ENCODE measurements at places on chromosomes 16 and 17.
A peak's percentile ranks its signal among the peaks of the same experiment; 100 is the strongest.

DNA sequence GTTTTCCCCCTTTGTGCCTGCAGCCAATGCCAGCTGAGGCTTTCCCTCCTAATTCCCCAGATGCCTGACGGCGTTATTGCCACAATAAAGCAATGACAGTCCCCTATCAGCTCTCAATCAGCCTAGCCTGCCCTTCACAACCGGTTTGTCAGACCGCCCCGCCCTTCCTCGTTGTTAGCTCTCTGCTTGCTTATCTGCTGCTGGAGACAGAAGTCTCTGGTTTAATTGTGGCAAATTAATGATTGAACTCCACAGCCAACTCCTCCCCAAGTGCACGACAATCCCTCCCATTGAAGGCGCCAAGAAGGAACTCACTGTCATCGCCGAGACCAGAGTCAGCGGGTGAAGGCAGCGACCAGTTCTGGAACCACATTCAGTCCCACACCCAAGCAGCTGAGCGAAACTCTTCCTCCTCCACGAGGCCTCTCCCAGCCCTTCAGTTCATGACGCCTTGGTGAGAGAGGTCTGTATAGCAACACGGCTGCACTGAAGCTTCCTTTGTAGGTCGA is 474.4 kb downstream of the SLC39A11 start:
- peak; percentile 36 for DNase-seq

- no peak for DNase-seq
Observed at GRCh38 chr16:11677451-11677951, 9.2 kb downstream of the SNN start.

- DNase-seq, result no peak
Observed at GRCh38 chr16:76766538-76766937, 424.5 kb upstream of the MON1B start.

DNA sequence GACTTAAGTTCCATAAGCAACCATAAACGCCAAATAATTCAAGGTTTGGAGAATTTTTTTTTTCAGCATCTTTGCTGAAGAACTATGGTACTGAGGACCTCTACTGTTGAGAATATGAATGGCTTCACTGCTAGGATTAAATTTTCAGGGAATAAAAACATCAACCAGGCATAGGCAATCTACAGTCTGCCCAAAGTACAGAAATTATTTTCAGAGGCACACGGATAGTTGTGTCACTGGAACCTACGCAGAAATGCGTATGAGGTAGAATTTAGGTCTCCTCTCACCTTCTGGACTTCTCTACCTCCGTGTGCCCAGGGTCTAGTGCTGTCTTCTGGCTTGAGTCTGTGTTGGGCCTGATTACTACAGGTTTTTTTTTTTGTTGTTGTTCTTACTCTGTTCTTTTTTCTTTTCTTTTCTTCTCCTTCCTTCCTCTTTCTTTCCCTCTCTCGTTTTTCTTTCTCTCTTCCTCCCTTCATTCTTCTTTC is 39.7 kb downstream of the NACA2 start:
- no peak for DNase-seq

GRCh38 chr16:30990105-30990504 is 5.1 kb downstream of the HSD3B7 start:
- no peak for DNase-seq

- no peak for DNase-seq
Observed at GRCh38 chr16:648071-648780, 939 bp upstream of the WDR90 start.

DNA sequence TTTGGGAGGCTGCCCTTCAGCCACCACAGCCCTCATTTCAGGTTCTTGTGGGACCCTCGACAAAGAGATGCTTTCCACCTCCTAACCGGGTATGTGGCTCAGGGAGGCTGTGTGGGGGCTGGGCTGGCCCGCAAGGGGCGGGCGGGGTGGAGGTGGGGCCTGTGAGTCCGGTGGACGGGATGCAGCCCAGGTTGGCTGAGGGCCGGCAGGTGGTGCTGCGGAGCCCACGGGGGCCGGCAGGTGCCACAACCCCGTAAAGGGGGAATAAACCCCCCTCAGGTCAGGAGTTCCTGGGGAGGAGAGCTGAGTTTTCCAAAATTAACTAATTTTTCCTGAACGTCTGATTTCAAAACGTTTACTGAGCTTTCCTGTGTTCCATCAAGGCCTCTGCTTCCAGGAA is 4.9 kb upstream of the CIAO3 start:
- no peak for DNase-seq

DNA sequence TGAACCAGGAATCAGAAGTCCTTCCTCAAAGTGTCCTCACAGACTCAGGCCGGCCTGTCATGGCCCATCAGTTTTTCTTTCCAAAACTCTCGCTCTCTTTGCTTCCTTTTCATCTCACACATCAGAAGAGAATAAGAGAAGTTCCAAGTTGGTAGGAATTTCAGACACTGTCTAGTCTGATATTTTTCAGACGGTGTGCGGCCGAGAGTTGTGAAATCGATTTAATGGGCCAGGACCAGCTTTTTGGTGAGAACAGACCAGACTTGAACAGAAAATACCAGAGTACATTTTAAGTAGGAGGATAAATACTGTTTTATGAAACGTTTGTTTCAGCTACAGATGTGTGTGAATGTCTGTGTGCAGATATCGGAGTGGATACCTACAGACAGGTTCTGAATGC is 24.8 kb upstream of the RCVRN start:
- no peak for DNase-seq

GRCh38 chr16:51982715-51983680 is 563.9 kb downstream of the TOX3 start:
- DNase-seq, result peak; percentile 58

DNA sequence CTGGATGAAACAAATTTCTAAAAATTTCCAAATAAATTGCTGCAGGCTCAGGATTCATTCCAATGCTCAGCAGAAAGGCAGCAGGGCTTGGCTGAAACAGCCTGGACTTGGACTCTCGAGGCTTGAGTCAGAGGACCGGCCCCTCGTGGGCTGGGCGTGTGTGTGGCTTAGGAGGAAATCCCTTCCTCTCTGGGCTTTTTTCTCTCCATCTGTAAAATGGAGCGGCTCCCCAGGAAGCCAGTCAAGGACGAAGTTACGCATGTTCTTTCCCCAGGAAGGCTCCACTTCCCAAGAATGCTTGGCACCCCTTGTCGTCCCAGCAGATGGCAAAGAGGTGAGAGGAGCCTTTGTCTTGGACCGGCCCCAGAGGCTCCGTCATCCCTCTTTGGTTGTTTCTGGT is 13.5 kb downstream of the SLC46A1 start:
- DNase-seq, result no peak

DNA sequence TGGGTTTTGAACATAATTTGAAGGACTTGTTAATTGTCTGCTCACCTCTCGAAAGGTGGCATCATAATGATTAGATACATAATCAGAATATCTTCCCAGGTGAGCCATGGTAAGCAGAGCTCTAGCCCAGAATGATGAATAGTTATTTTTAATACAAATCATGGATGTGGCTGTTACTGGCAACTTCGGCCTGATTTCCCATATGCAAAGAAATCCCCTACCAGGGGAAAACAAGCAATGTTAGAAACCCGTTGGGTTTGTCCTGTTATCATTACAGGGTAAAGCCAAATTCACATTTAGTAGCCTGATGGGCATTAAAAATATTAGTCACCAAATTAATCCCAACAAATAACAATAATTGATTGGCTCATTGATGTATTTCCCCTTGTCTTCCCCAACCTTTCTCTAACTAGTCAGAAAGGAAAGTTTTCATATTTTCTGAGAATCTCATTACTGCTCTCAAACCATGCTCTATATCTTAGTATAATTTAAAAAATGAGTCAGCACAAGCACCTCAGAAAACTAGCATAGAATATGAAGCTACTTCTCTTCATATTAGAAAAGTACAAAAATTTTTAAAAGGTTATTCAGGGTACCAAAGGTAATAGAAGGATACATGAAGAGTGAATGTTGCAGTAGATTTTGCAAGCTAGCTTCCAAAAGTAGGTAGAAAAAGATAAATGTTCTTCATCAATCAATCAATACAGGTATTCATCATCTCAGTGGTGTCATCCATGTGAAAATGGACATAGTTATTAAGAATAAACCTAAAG is 5.0 kb downstream of the STAT5B start:
- no peak for DNase-seq

GRCh38 chr17:51479303-51479702 is 219.0 kb downstream of the UTP18 start:
- no peak for DNase-seq

DNA sequence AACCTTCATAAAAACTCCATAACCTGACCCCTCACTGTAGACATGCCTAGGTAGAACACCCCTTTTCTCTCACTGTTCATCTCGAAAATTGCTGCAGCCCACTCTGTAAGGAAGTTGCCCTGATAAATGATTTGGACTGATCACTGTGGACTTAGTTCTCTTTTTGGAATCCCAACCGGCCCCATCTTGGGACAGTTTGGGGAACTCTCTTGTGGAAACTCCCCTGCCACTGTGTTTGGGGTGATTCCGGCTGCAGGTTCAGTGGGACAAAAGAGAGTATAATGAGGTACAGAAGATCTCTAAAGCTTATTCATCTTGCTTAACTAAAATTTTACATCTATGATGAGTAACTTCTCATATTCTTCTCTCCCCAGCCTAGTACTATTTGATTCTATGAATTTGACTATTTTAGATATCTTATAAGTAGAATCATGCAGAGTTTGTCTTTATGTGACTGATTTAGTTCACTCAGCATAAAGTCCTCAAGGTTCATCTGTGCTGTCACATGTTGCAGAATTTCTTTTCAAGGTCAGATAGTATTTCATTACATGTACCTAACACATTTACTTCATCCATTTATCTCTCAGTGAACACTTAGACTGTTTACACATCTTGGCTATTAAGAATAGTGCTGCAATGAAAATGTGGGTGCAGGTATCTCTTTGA is 84.9 kb downstream of the ABCA8 start:
- no peak for DNase-seq

DNA sequence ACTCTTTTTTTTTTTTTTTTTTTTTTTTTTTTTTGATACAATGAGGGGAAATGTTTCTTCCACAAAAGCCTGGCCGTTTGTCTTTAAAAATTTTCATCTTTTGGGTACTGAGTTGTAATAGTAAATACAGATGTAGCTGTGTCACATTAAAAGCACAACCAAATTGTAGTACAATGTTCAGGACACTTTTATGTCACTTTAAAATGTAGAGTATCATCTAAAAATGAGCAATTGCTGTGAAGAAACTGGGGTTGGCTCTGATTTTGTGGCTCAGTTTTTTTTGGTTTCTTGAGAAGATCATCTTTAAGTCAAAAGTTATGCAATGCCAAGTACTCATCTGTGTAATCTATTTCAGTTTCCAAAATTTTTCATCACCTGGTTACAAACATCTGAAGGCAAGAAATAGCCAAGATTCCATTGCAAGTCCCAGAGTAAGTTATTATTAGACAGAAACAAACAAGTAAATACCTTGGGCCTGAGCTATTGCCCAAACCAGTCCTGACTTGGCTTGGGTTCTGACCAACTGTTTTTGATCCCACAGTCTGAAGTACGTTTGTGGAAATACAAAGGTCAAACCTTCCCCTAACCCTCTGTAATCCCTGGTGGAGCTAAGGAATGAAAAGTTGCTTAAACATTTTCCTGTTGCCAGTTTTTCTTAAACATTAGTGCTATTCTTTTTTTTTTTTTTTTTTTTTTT is 717.2 kb downstream of the WWOX start:
- no peak for DNase-seq

- no peak for DNase-seq
Observed at GRCh38 chr17:71933306-71933705, 187.5 kb upstream of the SOX9 start.

DNA sequence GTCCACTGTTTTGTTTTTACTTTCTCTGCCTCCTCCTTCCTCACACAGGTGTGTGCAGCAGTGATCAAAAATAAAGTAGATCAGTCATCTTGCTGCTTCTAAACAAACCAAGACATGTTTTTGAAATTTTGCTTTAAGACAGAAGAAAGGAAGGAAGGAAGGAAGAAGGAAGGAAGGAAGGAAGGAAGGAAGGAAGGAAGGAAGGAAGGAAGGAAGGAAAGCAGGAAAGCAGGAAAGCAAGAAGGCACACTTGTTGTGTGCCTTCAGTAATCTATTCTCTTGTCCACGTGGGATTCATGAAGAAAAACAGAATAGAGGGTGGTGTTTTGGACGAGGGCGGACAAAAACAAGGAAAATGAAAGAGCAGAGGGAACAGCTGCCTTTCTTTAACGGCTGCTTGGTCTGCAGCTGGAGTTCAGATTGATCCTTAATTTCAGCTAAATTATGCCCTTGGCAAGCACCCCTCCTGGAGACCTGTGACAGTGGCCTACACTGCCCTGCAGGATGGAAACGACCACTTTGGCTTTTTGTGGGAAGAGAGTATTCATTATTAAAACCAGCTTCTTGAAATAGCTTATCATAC is 188.5 kb upstream of the IRX3 start:
- DNase-seq, result no peak

- no peak for DNase-seq
Observed at GRCh38 chr17:82640036-82640435, 8.2 kb downstream of the WDR45B start.

- no peak for DNase-seq
Observed at GRCh38 chr17:41008811-41009210, at the start of gene KRTAP3-1. Gene KRTAP3-1 (minus strand): TSS chr17:41009128. CDS start chr17:41009074, 54 bp downstream.

DNA sequence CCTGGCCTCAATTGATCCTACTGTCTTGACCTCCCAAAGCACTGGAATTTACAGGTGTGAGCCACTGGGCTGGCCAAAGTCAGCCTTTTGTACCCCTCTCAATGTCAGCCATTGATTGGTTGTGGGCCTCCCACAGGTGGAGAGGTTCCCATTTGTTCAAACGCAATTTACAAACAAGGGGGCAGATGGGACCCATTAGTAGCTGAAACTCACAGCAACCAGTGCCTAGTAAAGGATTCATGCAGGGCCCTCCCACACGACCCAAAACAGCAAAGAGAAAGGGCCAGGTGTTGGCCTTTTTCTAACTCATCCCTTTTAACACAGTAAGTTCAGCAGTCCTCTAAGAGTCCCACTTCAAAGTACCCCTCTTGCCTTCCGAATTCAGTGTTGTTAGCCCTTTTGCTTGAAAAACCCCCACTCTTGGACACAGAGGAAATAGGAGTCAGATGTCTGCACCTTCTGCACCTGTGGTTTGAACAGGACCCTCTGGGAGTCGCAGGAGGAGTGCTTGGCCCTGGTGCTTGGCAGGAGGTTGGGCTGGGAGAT is 89.2 kb downstream of the PITPNC1 start:
- no peak for DNase-seq

- no peak for DNase-seq
Observed at GRCh38 chr17:44587339-44587738, 30.1 kb downstream of the FZD2 start.

DNA sequence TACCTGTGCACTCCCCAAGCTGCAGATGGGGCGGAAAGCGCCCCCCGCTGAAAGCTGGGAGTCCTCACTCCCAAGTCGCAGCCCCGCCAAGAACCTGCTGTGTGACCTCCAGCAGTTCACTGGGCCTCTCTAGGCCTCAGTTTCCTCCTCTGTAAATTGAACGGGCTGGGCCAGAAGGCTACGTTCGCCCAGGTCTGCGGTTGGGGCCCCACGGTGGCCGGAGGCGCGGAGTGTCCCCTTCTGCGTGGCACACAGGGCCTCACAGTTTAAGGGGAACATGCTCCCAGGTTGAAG is 628 bp downstream of the GALK1 start:
- DNase-seq, result no peak

- DNase-seq, result no peak
Observed at GRCh38 chr17:49471769-49472168, 23.3 kb upstream of the NGFR start.

- DNase-seq, result no peak
Observed at GRCh38 chr16:84973776-84974523, 37.4 kb downstream of the ZDHHC7 start.

All from NCI-H748 treated with DMSO at 0.1 percent for 48 hours (cell line).